ENCODE measurements at places on chromosomes 16 and 17.

DNA sequence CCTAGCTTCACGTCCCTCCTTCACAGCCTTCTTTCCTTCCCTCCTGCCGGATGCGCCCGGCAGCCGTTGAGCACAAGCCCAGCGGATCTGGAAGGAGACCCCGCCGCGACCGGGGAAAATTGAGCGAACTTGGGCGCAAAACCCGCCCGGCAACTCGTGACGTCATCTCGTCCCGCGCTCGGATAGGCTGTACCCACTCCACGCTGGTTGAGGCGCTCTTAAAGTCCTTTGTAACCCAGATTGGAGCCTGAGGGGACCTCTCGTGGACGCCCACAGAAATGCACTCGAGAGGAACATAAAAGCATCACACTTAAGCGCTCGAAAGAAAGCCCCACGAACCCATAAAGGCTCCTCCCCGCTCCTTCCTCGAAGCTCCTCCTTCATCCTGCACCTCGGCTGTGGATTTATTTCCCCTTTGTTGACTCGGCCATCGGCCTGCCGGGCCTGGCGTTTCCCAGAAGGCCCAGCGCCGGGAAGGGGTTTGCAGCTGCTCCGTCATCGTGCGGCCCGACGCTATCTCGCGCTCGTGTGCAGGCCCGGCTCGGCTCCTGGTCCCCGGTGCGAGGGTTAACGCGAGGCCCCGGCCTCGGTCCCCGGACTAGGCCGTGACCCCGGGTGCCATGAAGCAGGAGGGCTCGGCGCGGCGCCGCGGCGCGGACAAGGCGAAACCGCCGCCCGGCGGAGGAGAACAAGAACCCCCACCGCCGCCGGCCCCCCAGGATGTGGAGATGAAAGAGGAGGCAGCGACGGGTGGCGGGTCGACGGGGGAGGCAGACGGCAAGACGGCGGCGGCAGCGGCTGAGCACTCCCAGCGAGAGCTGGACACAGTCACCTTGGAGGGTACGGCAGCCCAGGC, at the start of gene PSMD3:
Gene PSMD3, plus strand, starts transcription at position 457 of the 856 bp plus-strand sequence. Its CDS starts 164 bp downstream, at position 621.
- H3K4me1 ChIP-seq: peaks cover 22% of the 10 kb centered on the region
- DNase-seq: peak; percentile 95
- H3K27ac ChIP-seq: peak within 1 kb of the TSS; percentile 90

DNA sequence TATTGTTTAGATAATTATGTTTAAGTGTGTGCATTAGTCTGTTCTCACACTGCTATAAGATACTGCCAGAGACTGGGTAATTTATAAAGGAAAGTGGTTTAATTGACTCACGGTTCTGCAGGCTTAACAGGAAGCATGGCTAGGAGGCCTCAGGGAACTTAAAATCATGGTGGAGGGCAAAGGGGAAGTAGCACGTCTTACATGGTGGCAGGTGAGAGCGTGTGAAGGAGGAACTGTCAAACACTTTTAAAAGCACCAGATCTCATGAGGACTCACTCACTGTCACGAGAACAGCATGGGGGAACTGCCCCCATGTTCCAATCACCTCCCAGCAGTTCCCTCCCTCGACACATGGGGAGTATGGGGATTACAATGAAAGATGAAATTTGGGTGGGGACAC, 203.5 kb upstream of the GOT2 start:
- no peak for DNase-seq
- peaks cover 2% of the 10 kb centered on the region for H3K4me1 ChIP-seq
- H3K27me3 ChIP-seq: no peaks in the 10 kb centered on the region
- H3K27ac ChIP-seq: no peak overlapping the region
- H3K36me3 ChIP-seq: no peaks in the 10 kb centered on the region

GRCh38 chr17:9790316-9790715, 1.1 kb downstream of the DHRS7C start:
- H3K4me1 ChIP-seq: no peaks in the 10 kb centered on the region
- H3K27me3 ChIP-seq: peaks cover 6% of the 10 kb centered on the region
- no peak overlapping the region for H3K4me3 ChIP-seq
- DNase-seq: no peak

DNA sequence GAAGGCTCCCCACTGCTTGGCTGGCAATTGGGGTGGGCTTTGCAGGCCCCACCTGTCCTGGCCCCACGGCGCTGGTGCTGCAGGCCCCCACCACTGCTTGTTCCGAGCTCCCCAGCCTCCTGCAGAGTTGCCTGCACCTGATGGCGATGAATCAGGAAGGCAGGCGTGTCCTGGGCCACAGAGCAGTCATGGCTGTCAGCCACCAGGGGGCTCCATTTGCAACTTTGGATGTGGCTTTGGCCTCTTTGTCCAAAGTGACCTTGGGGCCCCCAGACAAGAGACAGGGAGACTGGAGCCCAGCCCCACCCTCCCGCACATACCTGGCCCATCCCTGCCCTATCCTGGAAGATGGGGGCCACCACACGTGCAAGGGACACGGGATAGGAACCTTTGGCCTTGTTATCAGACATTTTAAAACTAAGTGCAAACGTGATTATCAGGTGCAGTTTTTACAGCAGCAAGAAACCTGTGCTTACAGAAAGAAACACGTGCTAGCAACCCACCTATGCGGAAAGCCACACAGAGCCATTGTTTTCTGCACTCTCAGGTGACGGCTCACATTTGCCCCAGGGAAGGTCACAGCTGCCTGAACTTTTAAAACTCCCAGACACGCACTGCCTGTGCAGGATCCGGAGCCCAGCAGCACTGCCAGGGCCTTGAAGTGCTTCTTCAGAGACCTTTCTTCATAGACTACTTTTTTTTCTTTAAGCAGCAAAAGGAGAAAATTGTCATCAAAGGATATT, at the start of gene DNASE1:
Gene DNASE1, plus strand, starts transcription at position 443 of the 743 bp plus-strand sequence. CDS start 683 bp downstream, outside the sequence.
- no peaks in the 10 kb centered on the region for H3K27me3 ChIP-seq
- H3K4me3 ChIP-seq: no peak within 1 kb of the TSS
- DNase-seq: peak; percentile 48

Measured in memory B cell (primary cell).